ENCODE measurements at places on chromosomes 13 and 19. TPM values are rescaled to one million over a fixed set of nuclear protein-coding genes. Genes with fewer than 3 reads are reported as not detected.

KRTDAP gene
- not detected for polyA plus RNA-seq

PRR19 gene
- 6.4 TPM for polyA plus RNA-seq

SPTBN4 gene
- polyA plus RNA-seq, result 31.9 TPM

LIM2 gene
- polyA plus RNA-seq, result not detected

NOTCH3 gene
- 74.7 TPM for polyA plus RNA-seq

ADPRHL1 gene
- polyA plus RNA-seq, result 5.1 TPM

ERVK3-1 gene
- 65.3 TPM for polyA plus RNA-seq

FAM124A gene
- 14.1 TPM for polyA plus RNA-seq
